ENCODE measurements at places on chromosomes 6 and 20.
A peak's percentile ranks its signal among the peaks of the same experiment; 100 is the strongest.

DNA sequence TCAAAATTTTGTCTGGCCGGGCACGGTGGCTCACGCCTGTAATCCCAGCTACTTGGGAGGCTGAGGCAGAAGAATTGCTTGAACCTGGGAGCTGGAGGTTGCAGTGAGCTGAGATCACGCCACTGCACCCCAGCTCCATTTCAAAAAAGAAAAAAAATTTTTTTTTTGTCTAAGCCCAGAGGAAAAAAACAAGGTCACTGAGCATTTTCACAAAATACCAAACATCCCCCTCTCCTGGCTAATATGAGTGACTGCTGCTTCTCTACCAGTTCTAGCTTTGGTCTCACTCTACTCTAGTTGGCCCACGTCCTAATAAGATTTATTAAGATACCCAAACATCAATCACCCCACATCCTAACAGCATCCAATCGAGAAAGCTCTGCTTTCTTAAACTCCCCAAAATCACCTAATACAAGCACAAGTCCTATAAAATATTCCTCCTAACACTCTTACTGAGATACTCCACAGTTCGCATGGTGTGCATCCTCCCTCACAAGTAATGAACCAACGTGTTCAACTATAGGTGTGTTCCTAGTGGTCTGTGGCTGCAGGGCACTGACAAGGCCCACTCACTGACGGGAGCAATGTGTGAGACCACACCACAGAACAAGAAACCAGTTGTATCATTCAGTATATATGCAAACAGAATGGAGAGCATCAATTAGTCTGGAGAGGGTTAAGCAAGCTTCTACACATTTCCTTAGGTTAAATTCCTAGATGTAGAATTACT is 64.2 kb downstream of the FKBP5 start:
- DNase-seq = peak; percentile 55

GRCh38 chr20:63058696-63059335 is 52.1 kb upstream of the BHLHE23 start:
- DNase-seq = no peak

DNA sequence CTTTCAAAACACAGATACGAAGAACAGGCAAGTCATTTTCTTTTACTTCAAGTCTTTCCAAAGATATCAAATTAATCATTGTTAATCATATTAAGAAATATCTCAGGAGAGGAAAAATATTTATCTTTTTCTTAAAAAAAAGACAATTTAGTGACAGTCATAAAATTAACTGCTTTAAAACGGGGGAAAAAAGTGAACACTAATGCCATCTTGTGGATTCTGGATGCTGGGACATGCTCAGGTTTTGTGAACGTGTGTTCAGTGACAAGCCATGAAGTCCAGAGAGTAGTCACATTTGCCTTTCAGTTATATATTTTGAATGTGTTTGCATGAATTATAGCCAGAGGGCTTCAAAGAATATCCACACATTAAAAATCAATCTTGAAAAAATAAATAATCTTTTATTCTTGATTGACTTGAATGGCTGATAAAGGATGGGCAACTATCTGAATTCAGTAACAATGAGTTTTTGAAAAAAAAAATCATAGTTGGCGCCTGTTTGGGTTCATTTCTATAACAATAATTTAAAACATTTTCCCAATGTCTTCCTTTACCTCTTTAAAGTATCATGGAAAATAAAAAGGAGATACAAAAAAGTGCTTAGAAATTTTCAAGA is 74.7 kb upstream of the NOX3 start:
- DNase-seq = no peak

DNA sequence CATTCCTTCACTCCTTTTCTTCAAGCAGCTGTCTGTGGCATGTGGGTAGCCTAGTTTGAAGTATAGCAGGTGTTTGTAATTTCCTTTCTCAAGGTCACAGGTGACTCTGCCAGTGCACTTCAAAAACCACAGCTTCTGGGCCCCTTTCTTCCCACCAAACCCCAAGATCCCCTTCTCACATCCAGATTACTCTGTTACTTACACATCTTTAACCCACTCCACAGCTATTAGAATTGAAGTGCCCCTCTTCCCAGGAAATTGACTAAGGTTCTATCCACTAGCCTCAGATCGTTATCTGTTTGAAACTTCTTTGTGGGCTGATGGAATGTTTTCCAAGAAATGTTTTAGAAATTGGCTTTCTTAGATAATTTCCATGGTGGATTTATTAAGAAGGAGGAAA is 150.8 kb downstream of the AHI1 start:
- no peak for DNase-seq

DNA sequence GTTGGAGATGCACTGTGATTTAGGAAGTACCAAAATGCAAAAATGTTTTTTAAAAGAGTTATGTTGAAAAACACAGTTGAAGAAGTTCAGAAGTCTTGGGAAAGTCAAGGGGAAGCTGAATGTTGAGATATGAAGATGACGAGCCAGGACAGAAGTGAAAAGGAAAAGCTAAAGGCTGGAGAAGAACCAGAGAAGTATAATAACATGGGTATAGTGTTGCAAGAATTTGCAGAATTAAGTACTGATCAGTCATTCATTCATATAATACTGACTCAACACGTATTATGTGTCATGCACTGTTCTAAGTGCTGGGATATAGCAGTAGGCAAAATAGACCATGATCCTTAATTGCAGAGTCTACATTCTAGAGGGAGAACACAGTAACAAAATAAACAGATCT is 432.8 kb downstream of the CDC5L start:
- no peak for DNase-seq

DNA sequence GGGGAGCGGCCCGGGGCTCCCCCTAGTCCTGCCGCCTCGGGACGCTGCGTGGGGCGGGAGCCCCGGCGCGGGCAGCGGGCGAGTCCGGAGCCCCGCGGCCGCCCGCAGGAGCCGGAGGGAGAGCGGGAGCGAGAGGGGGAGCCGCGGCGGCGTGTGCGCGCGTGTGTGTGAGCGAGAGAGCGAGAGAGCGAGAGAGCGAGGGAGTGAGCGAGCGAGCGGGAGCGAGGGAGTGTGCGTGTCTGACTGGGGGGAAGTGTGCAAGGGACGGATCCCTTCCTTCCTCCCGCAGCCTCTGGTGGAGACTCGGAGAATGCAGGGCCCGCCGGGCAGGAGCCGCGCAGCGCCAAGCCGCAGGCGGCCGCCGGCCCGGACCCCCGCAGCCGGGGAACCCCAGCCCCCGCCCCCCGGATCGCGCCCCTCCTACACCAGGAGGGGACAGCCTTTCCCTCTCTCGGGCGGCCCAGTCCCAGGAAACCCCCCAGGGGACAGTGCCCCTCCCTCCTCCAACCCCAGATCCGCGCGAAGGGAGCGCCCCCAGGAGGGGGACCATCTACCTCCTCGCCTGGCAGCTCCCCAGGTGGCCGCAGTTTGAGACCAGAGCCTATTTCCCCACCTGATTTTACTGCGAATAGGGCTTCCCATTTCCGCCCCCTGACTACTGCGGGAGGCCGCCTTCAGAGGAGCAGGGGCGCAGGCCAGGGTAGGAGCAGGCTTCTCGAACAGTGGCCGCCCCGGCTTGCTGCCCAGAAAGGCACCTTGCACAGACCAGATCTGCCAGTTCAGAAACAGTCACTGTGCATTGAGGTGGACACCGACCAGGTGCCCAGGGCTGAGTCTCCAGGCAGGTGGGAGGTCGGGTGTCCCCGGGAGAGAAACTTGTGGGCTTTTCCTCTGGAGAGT is at the start of gene CDH22:
Gene CDH22 (minus strand): TSS at position 241 of the 900 bp plus-strand sequence. CDS start 57,204 bp downstream, outside the sequence.
- no peak for DNase-seq

DNA sequence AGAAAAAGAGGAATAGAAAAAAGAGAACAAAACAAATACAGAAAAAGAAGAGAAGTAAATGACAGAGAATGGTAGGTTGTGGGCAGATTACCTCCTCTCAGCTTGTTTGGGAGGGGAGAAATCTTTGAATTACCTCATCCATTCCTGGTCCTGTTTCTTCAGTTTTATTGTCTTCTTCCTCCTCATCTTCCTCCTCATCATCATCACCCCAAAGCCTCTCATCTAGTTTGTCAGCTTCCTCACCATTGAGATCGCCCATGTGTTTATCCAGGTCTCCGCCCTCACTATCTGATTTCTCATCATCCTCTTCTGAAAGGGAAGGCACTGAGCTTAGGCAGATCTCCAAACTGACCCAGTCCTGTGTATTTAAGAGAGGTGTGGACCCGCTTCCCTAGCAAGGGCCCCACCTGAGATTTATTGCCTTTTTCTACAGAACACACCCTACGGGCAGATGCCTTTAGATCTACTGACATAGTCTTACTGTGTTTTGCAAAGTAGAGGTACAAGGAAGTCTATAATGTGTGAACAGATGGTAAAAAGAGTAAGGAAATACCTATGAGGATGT is 24.2 kb upstream of the LYRM2 start:
- DNase-seq = no peak

DNA sequence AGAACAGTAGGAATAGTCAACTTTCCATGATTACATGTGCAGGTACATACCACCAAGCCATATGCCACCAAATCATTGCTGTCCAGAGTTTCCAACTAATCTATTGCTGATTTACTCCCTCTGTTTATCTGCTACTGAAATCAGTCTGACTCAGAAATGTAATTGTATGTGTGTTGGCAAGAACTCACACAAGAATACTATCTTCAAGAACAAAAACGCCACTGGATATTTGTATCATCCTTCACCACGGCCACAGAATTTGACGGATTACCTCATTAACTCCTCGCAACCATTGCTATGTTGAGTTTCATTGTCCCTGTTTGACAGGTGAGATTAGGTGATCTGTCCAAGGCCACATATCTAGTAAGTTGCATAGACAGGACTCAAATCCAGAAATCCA is 159.2 kb downstream of the GMPR start:
- DNase-seq = no peak

GRCh38 chr6:7110092-7110792 is 2.5 kb downstream of the RREB1 start:
- peak; percentile 16 for DNase-seq

GRCh38 chr6:29760328-29760727 is 37.1 kb downstream of the HLA-F start:
- DNase-seq = no peak

GRCh38 chr6:27810768-27811450 is 101.3 kb downstream of the OR2B2 start:
- DNase-seq = no peak

GRCh38 chr6:170111141-170111664 is 179.7 kb downstream of the DLL1 start:
- no peak for DNase-seq

GRCh38 chr6:33164176-33164575 is 28.1 kb downstream of the COL11A2 start:
- DNase-seq = no peak

DNA sequence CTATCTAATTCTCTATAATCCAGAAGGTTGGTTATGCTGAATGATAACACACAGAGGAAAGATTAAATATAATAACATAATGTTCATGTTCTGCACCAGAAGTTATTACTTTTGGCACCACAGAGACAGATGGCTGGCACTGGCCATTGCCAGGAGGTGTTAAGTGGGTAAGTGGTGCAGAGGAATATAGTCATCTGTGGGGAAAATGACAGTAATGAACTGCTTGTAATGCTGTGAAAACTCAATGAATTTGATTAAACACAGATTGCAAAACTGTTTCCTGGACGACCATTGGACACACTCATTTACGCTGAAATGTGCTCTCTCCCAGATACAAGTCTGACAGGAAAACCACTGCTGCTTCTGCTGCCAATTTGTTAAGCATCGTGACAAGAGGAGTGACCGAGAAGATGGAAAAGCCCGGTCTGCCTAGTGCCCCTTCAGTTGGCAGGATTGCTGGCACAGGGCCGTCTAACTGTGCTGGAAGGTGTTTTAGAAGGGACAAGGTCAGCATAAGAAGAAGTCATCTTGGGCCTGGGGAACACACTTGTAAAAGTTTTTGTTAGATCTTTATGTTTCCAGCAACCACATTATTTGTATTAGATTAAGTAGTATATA is 567.4 kb downstream of the CBLN4 start:
- DNase-seq = no peak

GRCh38 chr6:128339635-128340450 is 180.6 kb downstream of the PTPRK start:
- no peak for DNase-seq

GRCh38 chr6:134826889-134827737 is 122.8 kb downstream of the ALDH8A1 start:
- no peak for DNase-seq

DNA sequence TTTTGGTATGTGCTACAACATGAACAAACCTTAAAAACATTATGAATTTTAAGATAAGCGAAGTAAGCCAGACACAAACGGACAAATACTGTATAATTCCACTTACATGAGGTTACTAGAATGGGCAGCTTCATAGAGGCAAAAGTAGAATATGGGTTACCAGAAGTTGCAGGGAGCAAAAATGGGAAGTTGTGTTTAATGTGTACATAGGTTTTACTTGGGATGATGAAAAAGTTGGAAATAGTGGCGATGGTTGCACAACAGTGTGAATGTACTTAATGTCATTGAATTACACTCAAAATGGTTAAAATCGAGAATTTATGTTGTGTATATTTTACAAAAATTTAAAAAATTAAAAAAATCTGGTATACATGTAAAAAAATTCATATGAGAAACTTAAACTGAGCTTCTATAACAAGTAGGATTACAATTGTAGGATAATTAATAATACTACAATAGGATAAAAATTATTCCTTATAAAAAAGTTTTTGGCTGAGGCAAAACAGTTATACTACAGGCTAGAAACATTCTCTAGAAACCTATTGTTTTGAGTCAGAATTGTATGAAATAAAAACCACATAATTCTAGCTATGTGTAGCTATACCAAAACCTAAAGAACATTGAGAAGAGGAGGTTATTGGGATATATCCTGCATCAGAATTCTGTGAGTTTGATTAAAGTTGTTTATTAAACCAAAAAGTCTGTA is 24.8 kb upstream of the DYNLRB1 start:
- no peak for DNase-seq

- no peak for DNase-seq
Observed at GRCh38 chr20:5118220-5119142, 1.3 kb downstream of the PCNA start.

DNA sequence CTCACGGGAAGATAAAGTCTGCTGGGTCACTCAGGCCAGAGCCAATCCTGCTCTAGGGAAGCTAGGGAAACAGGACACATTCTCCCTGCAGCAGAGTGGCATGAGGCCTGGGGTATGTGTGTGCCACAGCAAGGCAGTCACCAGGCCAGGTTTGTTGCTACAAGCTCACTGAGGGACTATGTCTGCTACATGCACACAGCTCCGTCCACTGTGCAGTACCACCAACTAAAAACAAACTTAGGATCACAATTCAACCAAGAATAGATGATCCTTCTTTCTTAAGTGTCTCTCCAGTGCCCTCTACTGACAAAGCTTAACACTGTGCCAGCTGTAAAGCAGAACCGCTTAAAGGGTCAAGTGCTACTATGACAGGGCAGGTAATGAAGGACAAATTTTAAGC is 192.5 kb downstream of the PTPRK start:
- no peak for DNase-seq

GRCh38 chr6:140872885-140873284 is 1259.8 kb upstream of the GJE1 start:
- no peak for DNase-seq

Data from T-helper 2 cell (primary cell).